ENCODE measurements at places on chromosomes 6 and 20. TPM values are rescaled to one million over a fixed set of nuclear protein-coding genes. Genes with fewer than 3 reads are reported as not detected.

DNA sequence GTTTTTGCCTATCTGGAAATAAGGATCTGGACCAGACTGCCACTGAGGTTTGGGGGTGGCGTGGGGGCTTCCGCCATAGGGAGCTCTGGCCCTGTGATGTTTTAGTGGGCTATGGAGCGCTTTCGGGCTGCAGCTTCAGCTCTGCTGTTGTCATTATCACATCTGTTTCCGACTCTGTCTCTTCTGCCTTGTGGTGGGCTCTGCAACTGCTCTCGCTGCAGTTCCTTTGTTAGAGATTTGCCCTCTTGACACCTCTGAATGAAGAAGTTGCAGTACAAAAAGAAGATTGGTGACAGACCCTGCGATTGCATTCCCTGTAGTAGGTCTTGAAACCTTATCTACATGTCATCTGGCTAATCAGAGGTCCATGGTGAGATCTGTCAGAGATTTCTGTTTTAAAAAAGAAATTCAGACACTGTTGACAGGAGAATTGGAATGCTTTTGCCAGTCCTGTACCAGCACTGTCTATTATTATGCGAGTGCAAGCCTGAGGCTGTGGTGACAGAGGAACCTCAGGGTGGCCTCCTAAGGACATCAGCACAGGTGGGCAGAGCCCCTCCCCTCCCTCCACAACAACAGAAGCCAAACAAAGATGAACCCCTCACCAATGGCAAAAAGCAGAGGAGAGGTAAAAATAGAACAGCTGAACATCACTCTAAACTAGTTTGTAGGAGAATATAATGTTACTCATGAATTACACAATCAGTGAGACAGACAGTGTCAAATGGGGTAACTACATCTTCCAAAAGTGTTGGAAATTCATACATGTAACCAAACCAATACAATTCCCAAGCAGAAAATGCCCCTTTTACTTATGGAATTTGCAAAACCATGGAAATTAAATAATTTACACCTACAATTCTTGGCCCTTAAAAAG, 63.5 kb upstream of the DEFB112 start:
- no peaks in the 10 kb centered on the region for H3K4me1 ChIP-seq
- H3K27ac ChIP-seq = no peak overlapping the region
- H3K4me3 ChIP-seq = no peak overlapping the region
- no peak for DNase-seq
- H3K36me3 ChIP-seq = no peaks in the 10 kb centered on the region

- H3K27ac ChIP-seq = no peak overlapping the region
- no peaks in the 10 kb centered on the region for H3K36me3 ChIP-seq
- DNase-seq = no peak
- no peak overlapping the region for H3K4me3 ChIP-seq
- no peaks in the 10 kb centered on the region for H3K4me1 ChIP-seq
Measured at GRCh38 chr20:40797425-40797824, 108.4 kb upstream of the MAFB start.

DNA sequence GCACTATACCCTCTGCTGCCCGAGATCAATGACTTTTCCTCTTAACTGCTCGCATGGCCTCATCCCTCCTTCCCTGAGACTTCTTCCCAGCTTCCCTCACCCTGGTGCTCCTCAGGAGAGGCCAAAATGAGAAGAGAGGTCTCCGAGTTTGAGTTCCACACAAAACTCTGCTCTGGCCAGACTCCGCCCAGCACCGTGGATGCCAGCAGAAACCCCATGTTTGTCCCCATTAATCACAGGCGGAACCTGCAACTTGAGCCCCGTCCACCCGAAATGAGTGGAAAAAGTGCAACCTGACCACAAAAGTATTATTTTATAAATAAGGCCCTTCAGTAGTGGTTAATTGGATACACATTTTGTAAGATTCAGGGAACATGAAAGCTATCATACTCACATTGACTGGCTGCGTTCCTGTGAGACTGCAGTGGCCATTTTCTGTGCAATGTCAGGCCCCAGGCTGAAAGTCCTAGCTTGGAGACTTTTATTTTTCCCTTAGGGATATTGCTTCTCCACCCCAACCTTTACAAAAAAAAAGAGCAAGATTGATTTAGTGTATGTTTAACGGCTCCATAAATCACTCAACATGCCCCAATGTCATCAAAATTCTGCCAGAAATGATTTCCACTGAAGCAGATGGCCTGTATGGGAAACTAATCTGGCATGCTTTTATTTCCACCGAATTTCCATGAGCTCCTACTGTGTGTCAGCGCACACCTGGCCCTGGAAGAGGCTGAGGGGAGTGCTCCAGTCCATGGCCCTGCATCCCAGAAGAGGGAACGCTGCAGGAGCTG, 134.6 kb downstream of the BMP7 start:
- no peaks in the 10 kb centered on the region for H3K36me3 ChIP-seq
- H3K27ac ChIP-seq = no peak overlapping the region
- H3K4me3 ChIP-seq = no peak overlapping the region
- H3K4me1 ChIP-seq = no peaks in the 10 kb centered on the region
- DNase-seq = peak; percentile 25

DNA sequence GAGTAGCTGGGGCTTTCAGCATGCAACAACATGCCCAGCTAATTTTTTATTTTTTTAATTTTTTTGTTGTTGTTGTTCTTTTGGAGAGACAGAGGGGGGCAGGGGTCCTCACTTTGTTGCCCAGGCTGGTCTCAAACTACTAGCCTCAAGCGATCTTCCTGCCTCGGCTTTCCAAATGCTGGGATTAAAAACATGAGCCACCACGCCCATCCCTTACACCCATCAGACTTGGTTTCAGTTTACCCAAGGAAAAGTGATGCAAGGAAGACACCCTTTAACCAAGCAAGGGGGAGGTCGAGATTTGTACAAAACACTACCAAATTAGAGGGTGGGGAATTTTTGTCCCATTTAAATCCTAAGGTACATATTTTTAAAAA, 210.1 kb downstream of the ARHGAP18 start:
- H3K36me3 ChIP-seq = no peaks in the 10 kb centered on the region
- no peaks in the 10 kb centered on the region for H3K4me1 ChIP-seq
- no peak for DNase-seq
- no peak overlapping the region for H3K27ac ChIP-seq

DNA sequence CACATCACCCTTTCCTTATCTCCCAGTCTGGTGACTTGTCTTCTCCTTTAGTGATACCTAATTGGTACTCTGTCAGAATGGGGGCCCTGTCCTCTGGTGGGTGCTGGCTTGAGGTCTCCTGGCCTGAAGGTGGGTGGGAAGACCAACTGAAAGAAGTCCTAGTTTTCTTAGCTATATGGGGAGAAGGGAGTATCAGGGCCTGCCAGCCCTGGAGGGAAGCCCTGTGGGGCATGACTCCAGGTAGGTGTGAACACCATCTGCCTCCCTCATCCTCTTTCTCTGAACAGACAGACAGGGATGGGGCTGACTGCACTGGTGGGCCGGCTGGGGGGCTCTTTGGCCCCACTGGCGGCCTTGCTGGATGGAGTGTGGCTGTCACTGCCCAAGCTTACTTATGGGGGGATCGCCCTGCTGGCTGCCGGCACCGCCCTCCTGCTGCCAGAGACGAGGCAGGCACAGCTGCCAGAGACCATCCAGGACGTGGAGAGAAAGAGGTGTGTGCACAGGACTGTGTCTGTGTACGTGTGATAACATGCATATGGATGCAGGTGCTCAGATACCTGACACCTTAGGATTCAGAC, 4.8 kb downstream of the CRIP3 start:
- no peak for DNase-seq
- no peaks in the 10 kb centered on the region for H3K27me3 ChIP-seq
- no peak overlapping the region for H3K4me3 ChIP-seq
- H3K36me3 ChIP-seq = no peaks in the 10 kb centered on the region
- no peaks in the 10 kb centered on the region for H3K4me1 ChIP-seq
- H3K27ac ChIP-seq = no peak overlapping the region

The LIME1 gene
- 6.5 TPM for total RNA-seq

DNA sequence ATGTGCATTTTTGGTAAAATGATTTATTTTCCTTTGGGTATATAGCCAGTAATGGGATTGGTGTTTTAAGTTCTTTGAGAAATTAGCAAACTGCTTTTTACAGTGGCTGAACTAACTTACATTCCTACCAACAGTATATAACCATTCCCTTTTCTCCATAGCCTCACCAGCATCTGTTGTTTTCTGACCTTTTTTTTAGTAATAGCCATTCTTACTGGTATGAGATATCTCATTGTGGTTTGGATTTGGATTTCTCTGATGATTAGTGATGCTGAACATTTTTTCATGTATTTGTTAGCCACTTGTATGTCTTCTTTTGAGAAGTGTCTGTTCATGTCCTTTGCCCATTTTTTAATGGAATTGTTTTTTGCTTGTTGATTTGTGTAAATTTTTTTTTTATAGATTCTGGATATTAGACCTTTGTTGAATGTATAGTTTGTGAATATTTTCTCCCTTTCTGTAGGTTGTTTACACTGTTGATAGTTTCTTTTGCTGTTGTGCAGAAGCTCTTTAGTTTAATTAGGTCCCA, 42.3 kb downstream of the STK4 start:
- H3K4me1 ChIP-seq = no peaks in the 10 kb centered on the region
- H3K27ac ChIP-seq = no peak overlapping the region
- H3K4me3 ChIP-seq = no peak overlapping the region
- no peaks in the 10 kb centered on the region for H3K36me3 ChIP-seq

The TCP11 gene
- total RNA-seq = 0.36 TPM

The MBOAT1 gene
- 7.4 TPM for total RNA-seq

Data from aorta (tissue), 5 donors.